Bronchial epithelial cell (primary cell): ENCODE measurements at places on chromosomes 2 and 18. TPM values are rescaled to one million over a fixed set of nuclear protein-coding genes. Genes with fewer than 3 reads are reported as not detected.
A peak's percentile ranks its signal among the peaks of the same experiment; 100 is the strongest.

The STARD6 gene
- not detected in 2 replicates for total RNA-seq

DNA sequence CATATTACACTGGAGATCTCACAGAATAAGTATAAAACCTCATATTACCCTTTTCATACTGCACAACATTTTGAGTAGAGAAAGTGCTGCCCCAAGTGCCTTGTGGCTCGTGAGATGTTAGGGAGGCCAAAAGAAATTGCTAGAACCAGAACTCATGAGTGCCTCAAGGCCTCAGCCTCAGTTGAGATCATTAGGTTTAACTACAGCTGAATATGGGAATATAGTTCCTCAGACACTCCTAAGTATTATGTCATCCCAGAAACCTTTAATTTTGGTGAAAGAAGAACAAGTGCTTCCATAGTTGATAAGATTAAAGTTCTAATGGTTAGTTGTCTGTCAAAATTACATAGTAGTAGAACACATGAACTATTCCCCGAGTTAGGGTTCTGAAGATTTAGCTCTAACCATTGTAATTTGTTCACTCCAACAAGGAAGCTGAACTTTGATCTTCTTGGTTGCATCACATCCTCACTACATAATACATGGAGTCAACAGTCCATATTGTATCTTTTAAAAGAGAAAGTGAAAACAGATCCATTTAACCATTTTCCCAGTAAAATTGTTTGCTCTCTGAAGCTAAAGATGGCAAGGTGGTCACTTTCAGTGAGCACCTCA lies 9.6 kb upstream of the AQP4 start:
- no peak for DNase-seq

- DNase-seq = no peak
These were observed 65.7 kb upstream of the BCL2L11 start for GRCh38 chr2:111054791-111055691.

DNA sequence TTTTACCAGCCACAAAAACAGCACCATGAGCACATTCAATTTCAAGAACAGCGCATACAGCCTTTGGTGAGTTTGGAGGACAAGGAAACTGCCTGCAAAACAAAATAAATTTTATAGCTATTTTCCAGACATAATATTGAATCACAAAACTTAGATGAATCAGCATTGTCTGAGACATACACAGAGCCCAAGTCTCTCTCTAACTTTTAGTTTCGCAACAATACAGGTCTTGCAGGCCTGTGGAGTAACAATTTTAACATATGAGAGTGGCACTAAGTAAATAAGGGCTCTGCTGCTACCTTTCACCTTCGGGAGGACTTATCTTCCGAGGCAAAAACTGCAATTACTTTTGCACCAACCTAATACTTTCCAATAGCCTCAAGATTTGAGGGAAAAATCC lies 56.1 kb upstream of the PEX13 start:
- peak; percentile 98 for DNase-seq

- no peak for DNase-seq
These were observed 18.3 kb downstream of the RAMP1 start for GRCh38 chr2:237877576-237878307.

DNA sequence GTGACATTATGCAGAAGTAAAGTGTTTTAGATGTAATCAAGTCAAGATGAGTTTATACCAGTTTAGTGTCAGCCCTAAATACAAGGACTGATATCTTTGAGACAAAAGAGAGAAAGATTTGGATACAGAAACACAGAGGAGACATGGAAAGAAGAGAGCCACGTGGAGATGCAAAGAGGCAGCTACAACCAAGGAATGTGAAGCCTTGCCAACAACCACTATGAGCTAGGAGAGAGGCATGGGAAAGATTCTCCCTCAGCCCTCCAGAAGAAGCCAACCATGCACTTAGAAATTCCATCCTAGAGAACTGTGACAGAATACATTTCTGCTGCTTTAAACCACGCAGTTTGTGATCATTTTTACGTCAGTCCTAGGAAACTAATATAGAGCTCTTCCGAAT lies 217.2 kb downstream of the DOK6 start:
- no peak for DNase-seq

The FZD7 gene
- 1.8 and 2.3 TPM in 2 replicates for total RNA-seq
